ENCODE measurements at places on chromosomes 3 and 15.

- no peak for DNase-seq
Measured at GRCh38 chr15:69860921-69861320, 236.8 kb downstream of the TLE3 start.

- no peak for DNase-seq
Measured at GRCh38 chr15:39326306-39326975, 254.4 kb upstream of the THBS1 start.

DNA sequence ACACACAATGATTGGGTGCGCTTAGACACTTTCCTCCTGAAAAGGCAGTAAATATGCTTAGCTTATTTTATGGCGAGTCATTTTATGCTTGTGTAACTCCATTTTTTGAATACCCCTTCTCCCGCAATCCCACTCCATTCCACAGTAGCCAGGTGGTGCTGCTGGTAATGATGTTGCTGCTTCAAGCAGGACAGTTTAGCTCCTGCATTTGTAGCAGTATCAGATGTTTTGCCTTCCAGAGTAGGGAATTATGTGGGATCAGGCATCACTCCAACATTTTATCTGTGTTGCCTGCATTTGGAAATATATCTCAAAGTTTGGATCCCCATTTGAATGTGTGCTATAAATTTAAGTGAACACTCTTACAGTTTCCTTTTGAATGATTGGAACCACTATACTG, 302.1 kb upstream of the SGO1 start:
- DNase-seq, result no peak

DNA sequence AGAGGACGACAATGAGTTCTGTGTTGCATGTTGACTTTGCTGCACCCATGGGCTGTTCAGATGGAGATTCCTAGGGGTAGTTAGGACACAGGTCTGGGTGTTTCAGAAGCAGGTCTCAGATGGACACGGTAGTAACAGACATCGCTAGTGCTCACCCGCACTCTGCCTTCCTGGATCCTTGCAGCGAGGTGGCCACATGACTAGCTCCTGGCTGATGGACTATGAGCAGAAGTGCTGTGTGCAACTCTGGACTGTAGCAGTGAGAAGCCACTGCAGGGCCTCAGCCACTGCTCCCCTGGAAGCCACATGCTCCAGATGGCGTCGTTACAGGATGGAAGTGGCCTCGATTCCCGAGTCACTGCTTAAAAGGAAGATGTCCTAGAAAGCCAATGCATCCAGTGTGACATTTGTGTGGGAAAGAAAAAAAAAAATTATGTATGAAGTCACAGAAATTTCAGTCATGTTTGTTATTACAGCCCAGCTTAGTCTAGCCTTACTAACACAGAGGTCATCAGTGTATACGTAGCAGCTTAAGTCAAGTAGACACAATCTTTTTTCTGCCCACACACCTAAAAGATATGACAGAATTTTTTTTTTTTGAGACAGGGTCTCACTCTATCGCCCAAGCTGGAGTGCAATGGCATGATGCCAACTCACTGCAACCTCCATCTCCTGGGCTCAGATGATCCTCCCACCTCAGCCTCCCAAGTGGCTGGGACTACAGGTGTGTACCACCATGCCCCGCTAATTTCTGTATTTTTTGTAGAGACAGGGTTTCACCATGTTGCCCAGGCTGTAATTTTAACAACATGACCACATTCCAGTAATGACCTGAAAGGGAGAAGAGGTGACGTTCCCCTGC, 95.3 kb downstream of the XXYLT1 start:
- no peak for DNase-seq

- no peak for DNase-seq
Measured at GRCh38 chr3:106560451-106560966, 691.7 kb upstream of the CBLB start.
